ENCODE measurements at places on chromosomes 5 and 9. TPM values are rescaled to one million over a fixed set of nuclear protein-coding genes. Genes with fewer than 3 reads are reported as not detected.

- DNase-seq = no peak
Observed at GRCh38 chr5:167821151-167821550, 470.3 kb upstream of the WWC1 start.

DNA sequence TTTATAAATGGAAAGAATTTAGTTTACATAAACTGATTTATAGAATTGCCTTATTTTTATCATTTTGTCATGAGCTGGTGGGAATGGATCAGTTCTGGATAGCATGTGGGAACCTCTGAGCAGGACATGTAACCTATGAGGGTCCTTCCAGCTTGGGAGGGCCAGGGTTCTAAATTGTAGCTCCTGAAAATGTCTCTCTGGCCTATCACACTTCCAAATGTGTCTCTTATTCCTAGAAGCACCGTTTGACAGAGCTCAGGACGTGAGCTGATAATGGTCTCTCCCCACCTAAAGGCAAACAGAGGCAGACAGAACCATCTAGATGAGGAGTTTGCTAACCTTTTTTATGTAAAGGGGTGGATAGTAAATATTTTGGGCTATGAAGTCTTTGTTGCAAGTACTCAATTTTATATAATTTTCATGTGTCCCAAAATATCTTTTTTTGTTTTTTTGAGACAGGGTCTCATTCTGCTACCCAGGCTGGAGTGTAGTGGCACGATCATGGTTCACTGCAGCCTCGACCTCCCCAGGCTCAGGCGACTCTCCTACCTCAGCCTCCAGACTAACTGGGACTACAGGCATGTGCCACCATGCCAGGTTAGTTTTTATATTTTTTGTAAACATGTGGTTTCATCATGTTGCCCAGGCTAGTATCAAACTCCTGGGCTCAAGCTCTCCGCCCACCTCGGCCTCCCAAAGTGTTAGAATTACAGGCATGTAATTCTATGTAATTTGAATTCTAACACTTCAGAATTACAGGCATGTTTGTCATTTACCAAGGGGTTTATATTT lies 4.0 kb downstream of the TRAF1 start:
- no peak for DNase-seq

- no peak for DNase-seq
Observed at GRCh38 chr5:170640731-170641588, 137.1 kb downstream of the KCNIP1 start.

DNA sequence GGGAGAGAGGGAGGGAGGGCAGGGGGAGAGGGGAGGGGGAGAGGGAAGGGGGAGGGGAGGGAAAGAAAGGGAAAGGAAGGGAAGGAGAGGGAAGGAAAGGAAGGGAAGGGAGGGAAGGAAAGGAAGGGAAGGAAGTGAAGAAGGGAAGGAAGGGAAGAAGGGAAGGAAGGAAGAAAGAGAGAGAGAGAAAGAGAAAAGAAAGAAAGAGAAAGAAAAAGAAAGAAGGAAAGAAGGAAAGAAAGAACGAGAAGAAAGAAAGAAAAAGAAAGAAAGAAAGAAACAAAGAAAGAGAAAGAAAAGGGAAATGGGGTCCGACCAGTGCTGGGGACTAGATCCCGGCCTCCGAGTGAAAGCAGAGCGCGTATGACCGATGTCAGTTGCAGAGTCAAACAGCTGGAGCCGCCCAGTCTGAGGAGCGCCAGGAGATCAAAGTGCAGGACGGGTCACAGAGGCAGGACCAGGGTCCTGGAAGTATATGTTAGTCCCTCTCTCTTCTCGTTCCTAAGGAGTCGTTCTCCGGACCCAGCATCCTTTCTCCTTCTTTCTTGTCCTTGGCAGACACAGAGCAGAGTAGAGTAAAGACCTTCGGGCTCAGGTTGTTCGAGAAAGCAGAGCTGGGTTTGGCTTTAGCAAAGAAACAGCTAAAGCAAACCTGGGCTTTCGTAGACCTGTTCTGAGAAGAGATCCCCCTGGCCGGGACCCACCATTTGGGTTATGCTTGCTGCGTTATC lies 305.4 kb upstream of the MSX2 start:
- DNase-seq = peak; percentile 15

DNA sequence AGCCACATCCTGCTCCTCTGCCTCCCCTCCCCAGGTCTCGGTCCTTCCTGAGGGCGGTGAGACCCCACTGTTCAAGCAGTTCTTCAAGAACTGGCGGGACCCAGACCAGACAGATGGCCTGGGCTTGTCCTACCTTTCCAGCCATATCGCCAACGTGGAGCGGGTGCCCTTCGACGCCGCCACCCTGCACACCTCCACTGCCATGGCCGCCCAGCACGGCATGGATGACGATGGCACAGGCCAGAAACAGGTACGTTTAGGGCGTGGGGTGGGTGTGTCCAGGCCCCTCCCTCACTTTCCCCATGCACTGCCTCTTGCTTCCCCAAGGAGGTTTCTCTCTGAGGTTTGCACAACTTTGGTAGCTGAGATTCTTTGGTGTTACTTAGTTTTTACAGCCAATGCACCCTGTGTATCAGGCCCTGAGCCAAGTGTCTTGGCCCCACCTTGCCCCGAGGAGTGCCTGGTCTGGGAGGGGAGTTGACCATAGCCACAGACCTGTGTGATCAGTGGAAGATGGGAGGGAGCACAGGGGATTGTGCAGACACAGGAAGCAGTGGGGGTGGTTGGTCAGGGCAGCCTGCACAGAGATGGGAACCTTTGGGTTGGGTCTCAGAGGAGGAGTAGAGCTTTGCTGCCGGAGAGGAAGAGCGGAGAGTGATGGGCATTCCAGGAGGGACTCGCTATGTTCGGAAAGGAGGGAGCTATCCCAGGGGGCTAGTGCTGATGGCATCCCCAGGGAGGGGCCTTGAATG lies 50.8 kb downstream of the GSN start:
- DNase-seq = no peak

The IL7R gene
- total RNA-seq = 0.98 TPM

- no peak for DNase-seq
Observed at GRCh38 chr5:178353461-178353860, 120.9 kb upstream of the PHYKPL start.

DNA sequence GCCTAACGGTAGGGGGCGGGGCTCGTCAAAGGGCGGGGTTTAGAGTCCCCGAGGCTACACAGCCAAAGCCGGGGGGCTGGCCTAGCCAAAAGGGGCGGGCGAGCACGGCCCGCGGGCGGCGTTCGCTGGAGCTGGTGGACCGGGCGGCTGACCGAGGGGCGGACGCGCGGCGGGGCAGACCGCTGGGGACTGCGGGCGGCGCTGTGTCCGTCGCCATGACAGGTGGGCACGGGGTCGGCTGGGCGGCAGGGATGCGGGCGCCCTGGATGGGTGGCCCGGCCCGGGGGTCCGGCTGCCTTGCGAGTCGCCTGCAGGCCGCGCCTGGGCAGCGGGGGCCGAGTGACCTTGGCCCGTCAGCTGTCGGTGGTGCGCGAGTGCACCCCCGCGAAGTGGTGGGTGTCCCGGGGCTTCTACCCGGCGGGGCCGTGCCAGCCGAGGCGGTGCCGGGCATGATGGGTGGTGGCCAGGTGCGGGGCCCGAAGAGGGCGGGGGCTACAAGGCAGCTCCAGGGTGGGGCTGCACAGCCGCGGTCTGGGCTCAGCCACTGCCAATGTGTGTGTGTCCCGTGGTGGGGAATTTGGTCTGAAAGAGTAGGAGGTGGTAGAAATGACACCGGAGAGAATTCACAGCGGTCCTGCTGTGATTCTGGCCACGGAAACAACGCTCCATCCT lies at the start of gene CARD19:
Gene CARD19, plus strand, starts transcription at position 87 of the 672 bp plus-strand sequence. Its CDS starts 129 bp downstream, at position 216.
- DNase-seq = no peak

The PLPP1 gene
- 10.5 TPM for total RNA-seq

The PSD2 gene
- total RNA-seq = 0.79 TPM

DNA sequence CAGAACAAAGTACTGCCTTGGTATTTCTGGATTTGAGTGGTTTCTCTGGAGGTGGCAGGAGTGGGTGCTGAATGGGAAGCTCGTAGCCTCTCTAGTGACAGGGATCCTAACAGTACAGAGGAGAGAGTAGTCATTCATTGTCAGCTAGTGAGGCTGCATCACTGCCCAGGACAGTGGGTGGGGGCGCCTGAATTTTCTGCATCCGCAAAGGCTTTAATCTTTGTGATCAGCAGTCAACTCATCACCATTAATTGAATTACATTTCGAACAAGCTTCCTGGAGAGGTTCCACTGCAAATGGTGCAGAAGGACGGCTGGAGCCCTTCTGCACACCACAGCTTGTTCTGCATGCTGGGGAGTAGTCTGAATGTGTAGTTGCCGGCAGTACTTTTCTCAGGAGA lies 77.5 kb downstream of the HSPA4 start:
- no peak for DNase-seq

DNA sequence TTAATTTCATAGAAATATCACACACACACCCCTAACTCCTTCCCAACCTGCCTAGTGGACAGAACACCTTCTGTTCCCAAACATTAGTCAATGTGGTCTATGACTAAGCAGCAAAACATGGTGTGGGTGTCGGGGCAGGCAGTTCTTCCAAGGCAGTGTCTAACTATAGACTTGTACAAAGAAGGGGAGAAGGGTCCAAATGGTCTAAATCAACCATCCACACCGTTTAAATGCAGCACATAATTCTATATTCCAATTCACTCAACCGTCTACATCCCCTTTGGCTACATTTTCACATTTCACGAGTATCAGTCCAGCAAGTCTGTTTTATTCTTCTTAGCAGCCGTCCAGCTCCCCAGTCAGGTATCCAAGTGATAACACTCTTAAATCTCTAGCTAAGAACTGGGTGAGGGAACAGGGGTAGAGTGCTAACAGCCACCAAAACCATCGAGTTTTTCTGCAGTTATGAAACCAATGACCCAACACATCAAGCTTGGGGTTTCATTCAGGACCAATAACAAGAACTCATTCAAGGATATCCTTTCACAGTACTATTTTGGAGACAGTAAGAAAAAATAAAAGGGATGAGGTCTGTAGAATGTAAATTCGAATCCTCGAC lies 3.3 kb downstream of the ZNF608 start:
- DNase-seq = peak; percentile 81

The ENTPD8 gene
- total RNA-seq = 1.7 TPM

DNA sequence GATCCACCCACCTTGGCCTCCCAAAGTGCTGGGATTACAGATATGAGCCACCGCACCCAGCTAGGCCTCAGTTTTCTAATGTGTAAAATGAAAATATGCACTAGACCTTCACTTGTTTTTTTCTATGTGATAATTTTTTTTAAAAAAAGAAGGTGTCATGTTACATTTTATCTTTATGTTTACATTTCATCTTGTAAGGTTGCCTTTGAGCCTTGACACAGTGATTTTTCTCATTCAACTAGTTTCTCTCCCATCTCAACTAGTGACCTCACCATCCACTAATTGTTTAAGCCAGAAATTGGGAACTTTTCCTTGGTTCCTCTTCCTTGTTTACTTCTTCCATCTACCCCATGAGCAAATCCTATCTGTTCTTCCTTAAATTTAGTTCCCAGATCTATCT lies 21.5 kb downstream of the TMC1 start:
- DNase-seq = no peak

DNA sequence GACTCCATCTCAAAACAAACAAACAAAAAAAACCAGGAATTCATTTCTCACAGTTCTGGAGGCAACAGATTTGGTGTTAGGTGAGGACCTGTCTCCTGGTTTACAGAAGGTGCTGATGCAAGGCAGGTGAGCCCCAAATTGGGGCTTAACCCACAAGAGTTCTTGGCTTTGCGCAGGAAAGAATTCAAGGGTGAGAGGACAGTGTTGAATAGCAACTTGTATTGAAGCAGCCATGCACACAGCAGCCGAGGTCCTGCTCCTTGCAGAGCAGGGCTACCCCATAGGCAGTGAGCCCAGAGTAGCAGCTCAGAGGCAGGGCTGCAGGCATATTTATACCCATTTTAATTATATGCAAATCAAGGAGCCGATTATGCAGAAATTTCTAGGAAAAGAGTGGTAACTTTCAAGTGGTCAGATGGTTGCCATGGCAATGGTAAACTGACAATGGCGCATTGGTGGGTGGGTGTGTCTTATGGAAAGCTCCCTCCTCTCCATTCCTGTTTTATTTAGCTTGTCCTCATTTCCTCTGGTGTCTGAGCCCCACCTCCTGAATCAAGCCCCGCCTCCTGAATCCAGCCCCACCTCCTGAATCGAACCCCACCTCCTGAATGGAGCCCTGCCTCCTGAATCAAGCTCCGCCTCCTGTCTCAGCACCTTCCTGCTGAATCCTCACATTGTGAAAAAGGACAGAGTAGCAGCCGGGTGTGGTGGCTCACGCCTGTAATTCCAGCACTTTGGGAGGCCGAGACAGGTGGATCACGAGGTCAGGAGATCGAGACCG lies 34.5 kb upstream of the COL5A1 start:
- DNase-seq = peak; percentile 21

GRCh38 chr9:38680837-38681445 lies 39.0 kb downstream of the FAM240B start:
- no peak for DNase-seq

- peak; percentile 22 for DNase-seq
Observed at GRCh38 chr5:148011398-148012137, 52.2 kb upstream of the SPINK5 start.

- DNase-seq = no peak
Observed at GRCh38 chr5:168756453-168757391, 177.6 kb upstream of the PANK3 start.

DNA sequence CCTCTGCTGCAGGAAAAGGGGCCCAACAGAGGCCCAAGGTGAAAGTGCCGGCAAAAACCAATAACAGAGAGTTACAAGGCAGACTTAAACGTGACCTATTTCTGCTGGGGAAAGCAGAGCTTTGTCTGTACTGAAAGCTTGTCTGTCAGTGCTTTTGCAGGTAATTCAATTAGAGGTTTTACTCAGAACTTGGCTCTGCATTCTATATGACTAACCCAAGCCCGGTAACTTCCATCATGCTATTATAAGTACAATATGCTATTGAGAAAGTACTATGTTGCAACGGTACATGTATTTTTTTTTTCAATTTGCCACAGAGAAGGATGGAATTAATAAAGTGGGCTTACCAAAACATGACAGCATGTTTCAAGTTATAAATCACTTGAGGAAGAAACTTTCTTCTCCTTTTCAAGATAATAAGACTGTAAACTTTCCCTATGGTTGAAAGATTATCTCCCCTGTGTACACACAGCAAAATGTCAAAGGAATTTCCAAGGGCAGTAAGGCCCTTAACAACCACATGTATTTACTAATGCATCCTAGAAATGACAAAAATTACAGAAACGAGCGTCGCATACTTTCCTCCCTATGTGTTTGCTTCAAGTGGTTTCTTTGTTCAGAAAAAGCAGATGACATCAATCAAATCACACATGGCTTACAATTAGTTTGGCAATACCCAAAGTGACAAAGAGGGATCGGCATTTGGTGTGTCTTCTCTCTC lies 282.4 kb downstream of the EFNA5 start:
- no peak for DNase-seq

GRCh38 chr5:20347334-20347733 lies 359.3 kb upstream of the CDH18 start:
- no peak for DNase-seq

GRCh38 chr5:111656580-111656979 lies 100.4 kb downstream of the NREP start:
- no peak for DNase-seq

GRCh38 chr9:5633243-5633642 lies 4.3 kb downstream of the RIC1 start:
- no peak for DNase-seq

The SPINK13 gene
- not detected for total RNA-seq

The FAM219A gene
- total RNA-seq = 13.4 TPM

Measured in HCT116 (cell line).